Hair follicular keratinocyte (primary cell): ENCODE measurements at places on chromosomes 12 and 14. TPM values are rescaled to one million over a fixed set of nuclear protein-coding genes. Genes with fewer than 3 reads are reported as not detected.

The PIWIL1 gene
- under 0.01 TPM in 1 of 2 replicates, not detected in the other for total RNA-seq

The STON2 gene
- 63.0 and 81.2 TPM in 2 replicates for total RNA-seq

The CD163L1 gene
- 0.16 and 0.38 TPM in 2 replicates for total RNA-seq

The MGAT4C gene
- not detected in 2 replicates for total RNA-seq

The ALX1 gene
- not detected in 2 replicates for total RNA-seq
